NCI-H2029 treated with DMSO at 0.1 percent for 48 hours (cell line): ENCODE measurements at places on chromosomes 2 and 18.

DNA sequence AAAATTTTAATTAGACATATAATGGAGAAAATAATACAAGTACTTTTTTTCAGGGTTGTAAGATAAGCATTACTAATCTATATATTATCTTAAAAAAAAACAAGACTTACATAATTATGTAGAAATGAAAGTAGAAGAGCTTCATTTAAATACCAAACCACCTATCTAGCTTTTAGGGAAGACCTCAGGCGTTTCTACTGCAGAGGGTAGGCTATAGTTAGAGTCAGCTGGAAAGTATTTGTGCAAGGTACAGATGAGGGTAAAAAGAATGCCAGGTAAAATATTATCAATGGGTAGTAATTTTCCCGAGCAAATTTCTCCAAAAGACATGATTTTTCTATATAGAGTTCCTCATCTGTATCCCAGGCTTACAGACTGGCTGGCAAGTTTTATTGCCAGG is 30.5 kb upstream of the SLC39A10 start:
- no peak for DNase-seq

DNA sequence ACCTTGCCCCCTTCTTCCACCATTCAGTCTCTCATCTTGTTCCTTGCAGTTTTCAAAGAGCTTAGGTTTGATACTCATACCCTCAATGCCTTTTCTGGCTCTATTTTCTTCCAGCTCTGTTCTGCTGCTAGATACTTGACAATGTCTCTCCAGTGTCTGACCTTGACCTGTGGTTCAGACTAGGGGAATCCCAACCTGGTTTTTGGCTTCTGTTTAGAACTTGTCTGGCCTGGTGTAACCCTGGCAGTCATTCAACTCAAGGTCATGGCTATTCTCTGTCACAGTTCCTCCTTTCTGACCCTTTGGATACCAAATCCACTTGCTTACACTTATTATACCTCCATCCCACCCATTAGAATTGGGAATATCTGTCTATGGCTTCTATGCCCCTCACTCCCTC is 31.8 kb upstream of the IMP4 start:
- DNase-seq: no peak

DNA sequence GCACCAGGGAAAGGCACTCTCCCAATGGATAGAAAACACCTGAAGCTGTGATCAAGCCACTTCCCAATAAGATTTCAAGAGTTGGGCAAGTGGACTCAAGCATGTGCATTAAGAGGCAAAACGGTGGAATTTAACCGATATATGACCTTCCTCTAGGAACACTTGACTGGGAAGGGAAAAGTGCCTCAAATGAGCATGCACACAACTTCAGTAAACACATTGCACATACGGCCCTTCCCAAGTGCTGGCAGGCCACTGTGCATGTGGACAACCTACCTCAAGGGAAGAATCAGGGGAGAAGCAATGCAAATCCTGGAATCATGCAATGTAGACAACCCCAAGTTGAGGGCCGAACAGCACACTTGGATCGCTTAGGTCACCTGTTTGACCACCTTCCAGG is 23.9 kb upstream of the SH3RF3 start:
- no peak for DNase-seq

- DNase-seq: no peak
Measured at GRCh38 chr18:26301681-26302080, 75.4 kb downstream of the TAF4B start.

- DNase-seq: no peak
Measured at GRCh38 chr2:51812138-51812866, 780.4 kb upstream of the NRXN1 start.

- DNase-seq: no peak
Measured at GRCh38 chr18:63905361-63905760, 2.4 kb upstream of the SERPINB10 start.

DNA sequence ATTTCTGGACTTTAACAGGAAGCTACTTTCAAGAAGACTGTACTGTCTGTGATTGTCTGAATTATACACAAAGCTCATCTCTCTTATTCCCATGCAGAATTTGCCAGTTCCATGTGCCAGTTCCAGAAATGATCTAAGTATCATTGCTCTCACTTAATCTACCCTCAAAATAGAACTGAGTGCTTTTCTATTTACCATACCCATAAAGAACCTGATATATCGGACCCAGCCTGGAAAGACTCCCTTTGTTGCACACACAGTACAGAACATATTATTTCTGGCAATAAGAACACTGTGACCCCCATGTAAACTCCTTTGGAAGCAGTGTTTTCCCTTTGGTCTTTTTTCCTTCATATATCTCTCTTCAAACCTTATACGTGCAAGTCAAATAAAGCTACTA is 102.3 kb upstream of the TTN start:
- DNase-seq: no peak

- no peak for DNase-seq
Measured at GRCh38 chr2:172462849-172463381, 35.5 kb downstream of the ITGA6 start.

GRCh38 chr2:20235655-20236305 is 10.8 kb upstream of the SDC1 start:
- no peak for DNase-seq

- DNase-seq: no peak
Measured at GRCh38 chr18:35778850-35779627, 193.4 kb upstream of the RMP24 start.

DNA sequence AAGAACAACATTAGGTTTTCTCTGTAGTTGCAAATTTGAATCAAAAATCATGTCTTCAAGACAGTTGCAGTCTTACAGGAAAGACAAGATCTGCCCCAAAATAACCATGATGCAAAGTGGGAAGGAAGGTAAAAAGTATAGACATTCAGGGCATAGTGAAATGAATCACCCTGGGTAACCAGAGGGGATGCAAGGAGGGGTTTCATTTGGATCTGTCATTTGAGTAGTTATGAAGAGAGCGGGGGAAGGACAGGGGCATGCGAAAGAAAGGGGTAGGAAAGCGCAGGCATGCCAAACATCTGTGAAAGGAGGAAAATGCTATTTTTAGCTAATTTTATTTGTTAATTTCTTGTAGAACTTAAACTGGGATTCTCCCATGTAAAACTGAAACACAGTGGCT is 219.1 kb upstream of the BOD1L2 start:
- no peak for DNase-seq

GRCh38 chr2:159119652-159120257 is 151.3 kb downstream of the TANC1 start:
- no peak for DNase-seq

DNA sequence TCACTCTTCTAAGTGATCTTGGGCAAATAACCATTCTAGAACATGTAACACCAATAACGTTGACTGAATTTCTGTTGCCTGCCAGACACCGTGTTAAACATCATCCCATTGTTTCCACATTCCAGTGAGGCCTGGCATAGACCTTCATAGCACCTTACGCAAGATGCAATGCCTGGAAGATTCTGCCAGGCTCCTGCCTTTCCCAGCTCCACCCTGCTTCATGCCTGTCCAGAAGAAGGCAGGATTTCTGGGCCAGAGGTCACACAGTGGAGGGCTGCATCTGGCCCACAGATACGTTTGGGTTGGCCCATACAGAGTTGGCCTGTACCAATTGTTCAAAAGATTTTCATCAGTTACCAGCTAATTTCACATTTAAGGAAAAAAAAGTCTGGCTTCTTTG is 46.3 kb downstream of the EN1 start:
- DNase-seq: no peak

DNA sequence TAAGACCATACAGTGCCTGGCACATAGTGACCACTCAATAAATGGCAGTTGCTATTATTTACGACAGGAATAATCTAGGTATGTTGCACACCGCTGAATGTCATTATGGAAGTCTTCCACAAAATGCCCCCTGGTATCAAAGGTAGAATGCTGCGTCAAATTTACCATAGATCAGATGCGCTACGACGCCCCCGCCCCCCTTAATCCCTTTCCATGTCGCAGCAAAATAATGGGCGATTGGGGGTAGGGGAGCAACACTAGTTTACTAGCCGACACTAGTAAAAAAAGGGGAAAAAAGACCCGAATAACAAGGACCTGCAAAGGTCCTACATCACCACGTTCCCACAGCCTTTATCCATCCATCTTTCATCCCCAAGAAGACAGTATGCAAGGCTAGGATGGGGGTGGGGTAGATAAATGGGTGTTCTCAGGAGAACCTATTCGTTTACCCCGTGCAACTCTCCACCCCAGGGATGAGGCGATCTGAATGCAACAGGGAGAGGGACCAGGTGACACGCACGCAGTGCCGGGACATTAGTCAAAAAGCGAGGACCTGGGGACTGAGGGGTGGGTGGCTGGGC is 455 bp downstream of the PREPL start:
- no peak for DNase-seq

DNA sequence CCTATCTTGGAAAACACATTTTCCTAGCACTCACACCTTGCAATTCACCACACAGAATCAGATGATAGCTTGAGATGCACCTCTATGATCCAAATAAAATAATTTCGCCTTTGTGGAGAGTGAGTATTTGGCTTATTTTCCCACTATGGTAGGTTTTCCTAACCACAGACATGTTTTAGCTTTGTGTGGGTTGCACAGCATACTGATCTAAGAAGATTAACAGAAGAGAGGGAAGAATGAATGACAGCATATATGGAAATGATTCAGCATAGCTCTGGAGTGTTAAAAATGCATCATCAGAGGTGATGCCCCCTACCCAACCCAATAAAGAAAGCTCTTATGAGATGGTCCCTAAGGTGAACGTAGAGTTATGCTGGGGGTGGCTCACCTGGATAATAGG is 72.5 kb downstream of the GCA start:
- no peak for DNase-seq

GRCh38 chr2:15042801-15043217 is 410.3 kb downstream of the LRATD1 start:
- no peak for DNase-seq

- no peak for DNase-seq
Measured at GRCh38 chr2:71544919-71545571, 91.7 kb downstream of the DYSF start.

DNA sequence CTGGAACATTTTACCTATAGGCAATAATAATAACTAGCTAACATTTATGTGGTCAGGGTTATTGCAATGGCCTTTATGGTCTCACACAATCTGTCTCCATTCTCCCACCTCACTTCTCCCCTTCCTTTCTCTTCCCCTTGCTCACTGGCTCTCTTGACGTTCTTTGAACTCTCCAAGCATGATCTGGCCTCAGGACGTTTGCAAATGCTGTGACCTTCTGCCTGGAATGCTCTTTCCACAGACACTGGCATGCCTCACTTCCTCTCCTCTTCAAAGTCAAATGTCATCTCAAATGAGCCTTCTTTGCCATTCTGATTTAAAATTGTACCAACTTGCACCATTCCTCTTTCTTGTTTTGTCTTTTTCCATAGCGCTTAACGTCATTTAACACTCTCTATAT is 25.3 kb upstream of the GCG start:
- no peak for DNase-seq

GRCh38 chr18:5287854-5288253 is 7.7 kb downstream of the ZBTB14 start:
- DNase-seq: no peak

- DNase-seq: no peak
Measured at GRCh38 chr2:226483745-226484619, 315.6 kb downstream of the IRS1 start.

- no peak for DNase-seq
Measured at GRCh38 chr18:79939096-79939495, 12.4 kb downstream of the SLC66A2 start.

- DNase-seq: no peak
Measured at GRCh38 chr2:23454501-23455120, 69.6 kb downstream of the KLHL29 start.

GRCh38 chr2:19810637-19811036 is 91.1 kb downstream of the TTC32 start:
- DNase-seq: no peak

GRCh38 chr2:38113051-38113450 is 37.1 kb upstream of the CYP1B1 start:
- DNase-seq: no peak
